CD4-positive, alpha-beta T cell (primary cell): ENCODE measurements at places on chromosomes 16 and 17.

DNA sequence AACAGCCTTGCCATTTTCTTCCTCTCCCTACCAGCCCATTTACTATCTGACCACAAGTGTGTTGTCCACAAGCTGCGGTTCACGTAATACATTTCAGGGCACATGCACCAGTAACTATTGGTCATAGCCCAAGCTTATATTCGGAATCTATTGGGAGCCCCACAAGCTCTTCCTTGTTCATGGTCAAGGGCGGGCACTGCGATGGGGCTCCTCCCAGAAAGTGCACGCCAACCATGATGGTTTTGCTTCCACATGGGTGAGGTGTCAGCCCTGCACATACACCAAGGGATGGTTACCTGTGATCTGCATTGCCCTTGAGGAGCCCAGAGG is 12.1 kb downstream of the THRA start:
- no peak overlapping the region for H3K27ac ChIP-seq
- H3K4me1 ChIP-seq: peaks cover 52% of the 10 kb centered on the region
- H3K27me3 ChIP-seq: no peaks in the 10 kb centered on the region
- no peak for DNase-seq
- H3K36me3 ChIP-seq: peaks cover 48% of the 10 kb centered on the region

DNA sequence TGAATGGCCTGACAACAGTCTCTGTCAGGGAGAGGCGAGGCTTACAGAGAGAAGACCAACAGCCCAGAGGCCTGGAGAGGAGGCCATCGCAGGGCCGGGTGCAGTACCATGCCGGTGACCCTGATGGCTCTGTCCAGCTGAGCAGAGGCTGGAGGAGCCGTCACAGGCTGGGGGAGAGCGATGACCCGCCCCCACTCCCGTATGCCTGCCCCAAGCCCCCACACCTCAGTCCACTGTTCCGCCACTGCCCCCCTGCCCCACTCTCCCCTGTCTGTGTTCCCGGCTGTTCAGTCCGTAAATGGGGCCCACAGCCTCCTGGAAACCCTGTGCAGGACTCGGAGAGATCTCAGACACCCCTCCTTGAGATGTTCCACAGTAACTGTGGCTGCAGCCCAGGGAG is 12.8 kb upstream of the FAM83G start:
- peaks cover 10% of the 10 kb centered on the region for H3K4me1 ChIP-seq
- no peak overlapping the region for H3K27ac ChIP-seq
- H3K36me3 ChIP-seq: peaks cover 20% of the 10 kb centered on the region

GRCh38 chr16:15835136-15835878 is 21.5 kb downstream of the MYH11 start:
- H3K4me1 ChIP-seq: no peaks in the 10 kb centered on the region
- no peak for DNase-seq
- no peaks in the 10 kb centered on the region for H3K27me3 ChIP-seq
- no peak overlapping the region for H3K27ac ChIP-seq
- H3K4me3 ChIP-seq: no peak overlapping the region
- no peaks in the 10 kb centered on the region for H3K36me3 ChIP-seq

- DNase-seq: no peak
- H3K4me3 ChIP-seq: no peak overlapping the region
These were observed 42.3 kb upstream of the HNF1B start for GRCh38 chr17:37787055-37787757.

- H3K27me3 ChIP-seq: no peaks in the 10 kb centered on the region
- H3K4me3 ChIP-seq: no peak overlapping the region
- DNase-seq: no peak
- H3K27ac ChIP-seq: no peak overlapping the region
These were observed 45.6 kb downstream of the LYRM1 start for GRCh38 chr16:20946015-20946629.

GRCh38 chr17:67046398-67046797 is 2.0 kb downstream of the CACNG1 start:
- no peak overlapping the region for H3K4me3 ChIP-seq
- H3K4me1 ChIP-seq: no peaks in the 10 kb centered on the region
- no peak overlapping the region for H3K27ac ChIP-seq
- DNase-seq: no peak
- H3K36me3 ChIP-seq: no peaks in the 10 kb centered on the region

DNA sequence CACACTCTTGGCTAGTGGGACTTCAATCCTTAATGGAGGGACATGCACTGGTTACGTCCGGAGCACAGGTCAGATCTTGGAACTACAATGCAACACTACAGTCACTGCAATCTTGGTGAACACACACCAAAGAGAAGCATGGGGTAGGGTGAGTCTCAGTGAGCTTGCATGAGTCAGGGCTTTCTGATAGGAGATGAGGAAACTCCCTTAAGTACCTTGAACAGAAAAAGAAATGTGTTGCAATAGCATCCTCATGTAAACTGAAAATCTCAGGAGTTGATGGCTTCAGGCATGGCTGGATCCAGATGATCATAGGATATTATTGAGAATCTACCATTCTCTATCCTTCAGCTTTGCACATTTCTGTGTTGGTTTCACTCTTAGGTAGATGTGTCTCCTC is 54.1 kb downstream of the CES1 start:
- no peak for DNase-seq
- H3K36me3 ChIP-seq: no peaks in the 10 kb centered on the region
- no peak overlapping the region for H3K4me3 ChIP-seq
- H3K4me1 ChIP-seq: no peaks in the 10 kb centered on the region
- no peak overlapping the region for H3K27ac ChIP-seq
